ENCODE measurements at places on chromosomes 4 and X.
A peak's percentile ranks its signal among the peaks of the same experiment; 100 is the strongest.

- no peak for DNase-seq
Observed at GRCh38 chrX:72095370-72095769, 36.3 kb downstream of the RTL5 start.

DNA sequence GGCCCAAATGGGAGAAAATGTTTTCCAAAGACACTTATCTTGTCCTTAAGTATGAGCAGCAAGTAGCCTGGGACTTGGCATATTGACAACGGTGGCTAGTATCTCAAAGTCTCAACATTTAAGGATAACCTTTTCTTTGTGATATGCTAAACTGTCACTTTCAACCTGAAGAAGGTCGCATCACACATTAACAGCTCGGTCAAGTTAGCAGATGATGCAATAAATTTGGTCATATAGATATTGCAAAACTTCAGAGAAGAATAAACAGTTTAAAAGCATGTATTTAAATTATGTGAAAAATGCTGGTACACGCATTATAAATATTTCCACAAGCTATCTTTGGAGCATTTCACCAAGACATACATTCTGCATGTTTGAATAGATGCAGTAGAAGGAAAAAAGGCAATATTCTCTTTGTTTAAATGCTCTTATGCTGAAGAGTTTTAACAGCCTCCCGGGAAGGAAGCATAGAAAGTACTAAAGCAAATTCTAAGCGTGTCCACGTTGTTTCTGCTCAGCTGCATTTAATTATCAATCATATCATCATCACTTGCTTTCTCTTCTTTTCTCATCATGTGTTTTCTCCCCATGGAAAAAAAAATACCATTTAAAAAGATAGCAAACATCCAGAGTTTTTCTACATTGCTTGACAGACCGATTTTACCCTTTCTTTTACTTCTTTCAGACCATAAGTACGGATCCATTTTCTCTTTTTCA lies 24.2 kb downstream of the ARHGAP6 start:
- no peak for DNase-seq

DNA sequence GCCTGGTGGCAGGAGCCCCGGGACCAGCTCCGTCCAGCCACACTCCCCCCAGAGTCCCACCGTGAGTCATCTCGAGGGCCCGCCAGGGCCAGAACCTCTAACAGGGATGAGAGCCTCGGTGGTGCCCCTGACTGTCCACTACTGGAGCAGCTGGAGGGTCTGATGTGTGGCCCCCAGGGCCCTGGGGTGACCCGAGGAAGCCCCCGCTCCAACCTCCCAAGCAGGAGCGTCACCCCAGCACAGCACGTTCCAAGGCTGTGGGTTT lies 135.9 kb upstream of the NKX1-1 start:
- DNase-seq, result no peak

DNA sequence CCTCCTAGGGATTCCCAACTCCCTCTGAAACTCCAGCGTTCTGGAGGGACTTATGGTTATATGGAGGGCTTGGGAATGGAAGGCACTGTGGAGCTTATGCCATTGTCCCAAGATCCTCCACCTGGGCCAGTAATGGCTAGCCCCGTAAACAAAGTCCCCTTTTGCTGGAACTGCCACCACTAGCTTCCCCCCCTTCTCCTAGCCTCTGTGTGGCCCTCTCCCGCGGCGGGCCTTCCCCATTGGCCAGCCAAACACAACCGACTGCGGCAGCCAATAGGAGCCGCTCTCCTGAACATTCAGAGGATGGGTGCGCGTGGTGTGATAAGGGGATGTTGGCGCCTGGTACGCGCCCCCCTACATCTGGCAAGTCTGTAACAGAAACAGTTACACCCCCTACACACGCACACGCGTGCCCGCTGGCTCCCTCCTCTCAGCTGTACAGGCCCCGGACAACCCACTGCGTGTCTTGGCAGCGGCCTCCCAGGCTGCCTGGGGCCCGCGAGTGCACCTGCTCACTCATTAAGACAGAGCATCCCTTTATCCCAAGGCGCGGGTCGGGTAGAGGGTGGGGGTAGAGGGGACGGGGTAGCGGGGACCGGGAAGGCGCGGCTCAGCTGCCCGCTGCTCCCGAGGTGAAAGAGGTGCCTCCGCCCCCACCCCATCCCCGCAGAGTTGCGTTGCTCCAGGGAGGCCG lies 863 bp upstream of the RAB33A start:
- peak; percentile 61 for DNase-seq

- DNase-seq, result no peak
Observed at GRCh38 chr4:6986072-6986780, 56.9 kb upstream of the TADA2B start.

DNA sequence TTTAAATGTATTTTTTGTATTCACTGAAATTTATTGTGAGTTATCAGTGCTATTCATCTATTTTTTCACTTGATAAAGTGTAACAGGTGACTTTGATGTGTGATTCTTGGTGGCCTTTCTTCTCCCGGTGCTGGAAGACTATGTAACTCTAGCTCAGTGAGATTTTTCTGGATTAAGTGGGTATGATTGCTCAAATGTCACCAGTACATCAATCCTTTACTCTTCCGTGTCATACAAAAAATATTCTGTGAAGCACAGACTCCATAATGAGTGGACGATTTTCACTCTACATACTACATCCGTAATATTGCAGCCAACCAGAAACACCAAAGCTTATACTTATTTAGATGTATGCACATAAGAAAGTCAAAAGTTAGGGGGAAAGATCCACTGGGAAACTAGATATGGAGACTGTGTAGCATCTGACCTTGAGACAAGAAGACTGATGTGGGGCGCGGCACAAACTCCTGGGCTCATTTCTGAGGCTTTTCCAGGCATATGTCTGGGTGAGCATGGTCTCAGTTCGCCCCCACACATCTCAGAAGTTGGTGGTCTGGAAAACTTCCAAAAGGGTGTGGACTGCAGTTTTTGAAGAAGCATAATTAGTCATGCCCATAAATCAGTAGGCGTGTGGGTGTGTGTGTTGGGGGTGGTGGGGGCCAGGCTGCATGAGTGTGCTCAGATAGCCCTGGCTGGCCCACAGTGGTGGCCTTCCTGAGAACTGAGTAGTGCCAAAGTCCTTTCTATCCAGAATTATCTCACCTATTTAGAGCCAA lies 53.9 kb upstream of the TENM3 start:
- no peak for DNase-seq

- no peak for DNase-seq
Observed at GRCh38 chr4:153514001-153514526, 47.9 kb downstream of the TMEM131L start.

- DNase-seq, result no peak
Observed at GRCh38 chrX:11100281-11101035, 10.7 kb upstream of the HCCS start.

Data from 8988T (cell line).